ENCODE measurements at places on chromosomes 4 and X.

DNA sequence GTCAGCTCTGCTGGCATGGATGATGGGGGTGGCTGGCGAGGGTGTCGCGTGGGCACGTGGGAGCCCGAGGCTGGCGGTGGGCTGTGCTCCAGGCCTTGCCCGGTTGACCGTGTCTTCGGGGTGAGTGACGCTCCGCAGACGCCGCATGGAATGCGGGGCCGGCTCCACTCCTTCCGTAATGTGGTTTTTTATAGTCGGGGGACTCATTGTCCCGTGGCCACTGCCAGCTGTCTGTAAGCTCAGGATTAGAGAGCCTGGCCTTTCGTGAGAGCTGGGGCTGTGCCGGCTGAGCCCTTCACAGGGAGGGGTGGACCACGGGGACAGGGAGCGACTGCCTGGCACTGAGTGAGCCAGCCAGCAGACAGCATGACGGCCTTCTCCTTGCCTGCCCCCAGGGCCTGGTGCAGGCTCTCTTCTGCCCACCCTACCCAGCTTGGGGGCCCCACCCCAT is 20.4 kb downstream of the DOK7 start:
- DNase-seq = no peak

- DNase-seq = no peak
Observed at GRCh38 chrX:11778230-11778629, 20.2 kb downstream of the MSL3 start.

- no peak for DNase-seq
Observed at GRCh38 chr4:174564529-174564928, 42.2 kb upstream of the HPGD start.

GRCh38 chrX:104564921-104565703 is 887 bp upstream of the IL1RAPL2 start:
- no peak for DNase-seq

- DNase-seq = no peak
Observed at GRCh38 chr4:143184217-143184502, 557 bp upstream of the USP38 start.

DNA sequence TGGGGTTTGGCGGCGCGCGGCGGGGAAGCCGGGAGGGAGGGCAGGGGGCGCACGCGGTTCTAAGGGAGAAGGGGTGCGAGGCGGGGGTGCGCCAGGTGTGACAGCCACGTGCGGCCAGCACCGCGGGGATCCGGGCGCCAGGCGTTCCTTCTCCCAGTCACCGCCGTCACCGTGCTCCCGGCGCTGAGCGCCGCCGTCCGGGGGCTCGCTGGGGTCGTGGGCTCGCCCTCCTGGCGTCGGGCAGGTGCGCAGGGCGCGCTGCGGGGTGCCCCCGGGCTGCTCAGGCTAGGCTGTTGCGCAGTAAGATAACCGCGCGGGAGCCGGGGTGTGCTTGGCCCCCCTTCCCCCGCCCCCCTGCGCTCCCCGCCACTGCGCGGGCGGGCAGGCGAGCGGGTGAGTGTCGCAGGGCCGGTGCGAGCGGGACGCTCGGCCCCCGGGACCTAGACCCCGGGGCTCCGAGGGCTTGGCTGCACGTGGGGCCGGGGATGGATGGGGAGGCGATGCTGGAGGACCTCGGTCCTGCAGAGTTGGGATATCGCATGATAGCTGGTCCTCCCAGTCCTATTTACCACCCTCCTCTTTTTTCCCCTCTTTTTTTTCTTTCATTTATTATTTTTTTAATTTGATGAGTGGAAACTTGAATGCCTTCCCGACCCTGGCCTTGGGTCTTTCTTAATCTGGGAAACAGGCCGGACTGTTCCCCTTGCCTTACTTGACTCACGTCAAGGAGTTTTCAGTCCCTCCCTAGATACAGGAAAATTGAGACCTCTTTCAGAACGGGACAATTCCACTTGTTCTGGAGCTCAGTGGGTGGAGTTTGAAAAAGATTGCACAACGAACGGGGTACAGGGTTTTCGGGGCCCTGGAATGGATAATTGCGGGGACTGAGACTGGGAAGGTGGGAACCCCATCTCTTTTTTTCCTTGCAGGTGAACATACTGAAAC is 797 bp downstream of the TXLNG start:
- no peak for DNase-seq

- DNase-seq = no peak
Observed at GRCh38 chr4:182578402-182578801, 335.2 kb downstream of the TENM3 start.

- DNase-seq = no peak
Observed at GRCh38 chr4:144179152-144179739, 38.7 kb upstream of the GYPA start.

GRCh38 chrX:13190051-13190450 is 129.8 kb downstream of the ATXN3L start:
- no peak for DNase-seq

- DNase-seq = no peak
Observed at GRCh38 chr4:102642631-102643298, 118.0 kb downstream of the MANBA start.
